Uterus (tissue), 4 donors: ENCODE measurements at places on chromosomes 2 and 18. TPM values are rescaled to one million over a fixed set of nuclear protein-coding genes. Genes with fewer than 3 reads are reported as not detected.

DNA sequence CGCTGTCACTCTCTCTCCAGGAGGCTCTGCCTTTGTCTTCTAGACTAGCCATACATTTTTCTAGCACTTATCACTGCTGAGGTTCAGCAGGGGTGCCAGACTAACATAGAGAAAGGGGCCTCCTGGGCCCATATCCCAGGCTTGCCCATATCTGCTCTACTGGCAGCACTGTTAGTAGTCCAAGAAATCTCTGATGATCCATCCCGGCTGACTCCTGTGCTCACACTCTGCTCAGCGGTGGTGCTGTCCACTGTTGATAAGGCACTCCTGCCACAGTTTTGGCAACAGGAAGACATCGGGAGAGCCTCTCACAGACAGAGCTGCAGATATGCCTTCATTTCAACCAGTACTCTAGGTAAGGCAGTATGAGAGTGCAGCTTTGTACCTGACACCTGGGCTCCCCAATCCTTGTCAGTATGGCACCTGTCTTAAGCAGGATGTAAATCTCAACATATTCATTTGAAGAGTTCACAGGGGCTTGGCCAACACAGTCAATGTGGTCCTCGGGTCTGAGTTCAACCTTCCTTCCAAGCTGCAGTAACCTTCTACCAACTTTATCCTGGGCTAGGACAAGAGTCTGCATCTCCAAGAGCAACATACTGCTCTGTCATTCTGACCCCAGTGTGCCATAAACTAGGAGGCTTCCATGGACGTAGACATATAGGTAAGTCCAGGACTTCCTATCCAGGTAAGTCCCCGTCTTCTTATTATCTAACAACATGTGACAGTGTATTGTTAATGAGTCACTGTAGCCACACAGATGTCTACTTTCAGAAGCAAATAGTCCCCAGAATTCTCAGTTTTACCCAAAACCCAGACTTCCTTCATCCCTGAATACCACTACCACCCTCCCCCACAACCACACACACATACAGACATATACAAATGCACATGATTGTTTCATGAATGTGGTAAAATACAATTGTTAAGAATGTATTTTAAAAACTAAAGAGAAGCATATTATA lies 16.2 kb downstream of the KLF7 start:
- no peak for DNase-seq

Gene SCYGR4
- not detected for total RNA-seq

Gene SERPINB12
- total RNA-seq: not detected

- no peak for DNase-seq
Observed at GRCh38 chr2:69162057-69162456, 149.1 kb downstream of the ANTXR1 start.

Gene RAD51AP2
- 0.69 TPM for total RNA-seq

- DNase-seq: no peak
Observed at GRCh38 chr2:180722551-180723239, 257.7 kb upstream of the UBE2E3 start.
